GM12878 (cell line): ENCODE measurements at places on chromosomes 1 and 21. TPM values are rescaled to one million over a fixed set of nuclear protein-coding genes. Genes with fewer than 3 reads are reported as not detected.

DNA sequence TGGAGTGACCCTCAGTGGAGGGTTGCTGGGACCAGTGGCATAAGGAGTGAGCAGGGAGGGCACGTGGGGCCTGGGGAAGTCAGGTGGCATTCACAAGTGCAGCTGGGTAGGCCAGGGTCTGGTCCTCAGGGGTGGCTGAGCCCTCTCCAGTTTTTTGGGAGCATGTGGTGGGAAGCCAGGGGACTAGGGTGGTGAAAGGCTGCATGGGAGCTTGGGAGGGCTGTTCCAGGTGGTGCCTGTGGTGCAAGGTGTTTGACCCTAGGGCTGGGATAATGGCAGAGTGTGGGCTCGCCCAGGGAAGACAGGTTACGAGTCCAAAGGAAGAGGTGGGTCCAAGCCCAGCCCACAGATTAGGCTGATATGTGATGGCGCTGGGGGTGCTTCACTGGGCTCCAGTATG lies 30.5 kb downstream of the MAN1C1 start:
- DNase-seq: no peak

GRCh38 chr1:10117865-10118264 lies 85.1 kb downstream of the UBE4B start:
- DNase-seq: no peak

Gene SFN
- 0.82 and 0.94 TPM in 2 replicates for polyA plus RNA-seq

DNA sequence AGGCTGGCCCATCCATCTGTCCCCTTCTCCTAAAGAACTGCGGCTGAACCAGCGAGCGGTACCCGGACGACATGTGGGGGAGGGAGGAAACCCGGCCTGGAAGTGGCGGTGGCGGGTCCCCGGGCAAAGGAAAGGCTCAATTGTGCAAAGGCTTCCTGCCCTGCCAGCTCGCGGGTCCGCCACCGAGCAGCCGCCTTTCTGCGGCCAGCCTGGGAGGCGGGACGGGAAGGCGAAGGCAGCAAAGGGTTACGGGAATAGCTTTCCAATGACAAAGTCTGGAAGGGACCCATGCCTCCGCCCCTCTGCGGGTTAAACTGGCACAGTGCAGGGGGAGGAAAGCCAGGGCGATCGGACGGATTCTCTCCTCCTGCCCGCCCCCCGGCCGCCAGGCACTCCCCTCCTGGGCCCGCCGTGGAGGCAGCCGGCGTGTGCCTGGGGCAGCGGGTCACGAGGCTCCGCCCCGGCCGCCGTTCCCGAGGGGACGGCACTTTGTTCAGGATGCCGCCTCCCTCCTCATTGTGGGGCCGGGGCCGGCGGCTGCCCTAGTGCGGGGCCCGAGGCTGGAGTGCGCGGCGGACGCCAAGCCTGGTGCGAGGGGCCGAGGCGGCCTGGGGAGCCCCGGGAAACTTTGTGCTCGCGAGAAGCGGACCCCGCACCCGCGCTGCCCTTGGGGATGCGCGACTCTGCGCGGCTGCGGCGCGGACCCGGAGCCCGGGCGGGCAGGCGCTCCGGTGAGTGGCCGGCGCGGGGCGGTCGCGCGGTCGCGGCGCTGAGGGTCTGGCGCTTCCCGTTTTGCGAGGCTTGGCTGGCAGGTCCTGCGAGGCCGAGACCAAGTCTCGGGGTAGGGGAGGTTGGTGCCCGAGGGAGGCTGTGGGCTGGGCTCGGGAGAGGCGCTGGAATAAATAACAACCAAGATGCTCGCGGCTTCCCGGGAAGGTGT lies at the start of gene NAV1:
Gene NAV1 (plus strand): TSS at position 516 of the 940 bp plus-strand sequence. CDS start 83,758 bp downstream, outside the sequence.
- DNase-seq: no peak

Gene MANEAL
- 0.42 and 1.0 TPM in 2 replicates for polyA plus RNA-seq

GRCh38 chr1:243713470-243714186 lies 136.4 kb downstream of the AKT3 start:
- DNase-seq: no peak

DNA sequence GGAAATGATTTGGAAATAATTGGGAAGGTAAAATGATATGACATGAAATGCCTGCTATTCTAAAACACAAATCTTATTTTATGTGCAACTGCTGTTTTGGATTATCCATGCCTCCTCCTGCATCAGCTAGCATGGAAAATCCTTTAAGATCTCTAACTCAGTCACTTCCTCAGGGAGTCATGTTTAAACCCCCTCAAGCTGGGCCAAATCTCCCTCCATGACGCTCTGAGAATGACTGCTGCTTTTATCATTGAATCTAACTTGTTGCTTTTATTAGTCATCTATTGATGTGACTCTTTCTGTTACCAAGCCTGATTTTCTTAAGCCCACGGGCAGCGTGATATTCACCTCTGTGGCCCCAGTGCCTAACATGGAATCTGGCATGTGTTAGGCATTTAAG lies 324.8 kb downstream of the DISC1 start:
- DNase-seq: no peak

DNA sequence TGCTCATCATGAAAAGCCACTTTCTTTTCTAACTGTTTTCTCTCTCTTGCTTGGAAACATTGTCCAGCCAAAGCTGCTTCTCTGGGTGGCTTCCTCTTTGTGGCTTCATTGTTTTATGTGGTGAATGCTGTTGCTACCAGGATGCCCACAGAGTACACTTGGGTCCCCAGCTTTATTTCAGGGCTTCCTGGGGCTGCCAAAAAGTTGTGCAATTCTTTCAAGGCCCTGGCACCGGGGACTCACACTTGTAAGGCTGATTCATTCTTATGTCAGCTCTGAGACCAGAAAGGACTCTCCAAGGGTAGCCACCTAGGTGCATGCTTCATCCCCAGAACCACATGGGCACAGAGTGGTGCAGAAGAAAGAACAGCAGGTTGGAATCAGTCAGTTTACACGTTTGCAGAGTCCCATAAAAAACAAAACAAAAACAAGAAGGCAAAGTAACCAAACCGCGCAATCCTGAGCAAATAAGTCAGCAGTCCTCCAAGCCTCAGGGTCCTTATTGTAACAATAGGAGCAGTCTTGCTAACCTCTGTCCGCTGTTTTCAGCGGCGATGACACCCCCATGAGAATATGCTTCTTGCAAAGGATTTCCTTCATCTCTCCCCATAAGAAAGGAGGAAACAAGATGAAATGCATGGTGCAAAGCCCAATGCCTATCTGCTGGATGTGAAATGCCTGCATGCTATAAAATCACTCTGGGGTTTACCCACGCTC lies 89.9 kb upstream of the SSX2IP start:
- no peak for DNase-seq

DNA sequence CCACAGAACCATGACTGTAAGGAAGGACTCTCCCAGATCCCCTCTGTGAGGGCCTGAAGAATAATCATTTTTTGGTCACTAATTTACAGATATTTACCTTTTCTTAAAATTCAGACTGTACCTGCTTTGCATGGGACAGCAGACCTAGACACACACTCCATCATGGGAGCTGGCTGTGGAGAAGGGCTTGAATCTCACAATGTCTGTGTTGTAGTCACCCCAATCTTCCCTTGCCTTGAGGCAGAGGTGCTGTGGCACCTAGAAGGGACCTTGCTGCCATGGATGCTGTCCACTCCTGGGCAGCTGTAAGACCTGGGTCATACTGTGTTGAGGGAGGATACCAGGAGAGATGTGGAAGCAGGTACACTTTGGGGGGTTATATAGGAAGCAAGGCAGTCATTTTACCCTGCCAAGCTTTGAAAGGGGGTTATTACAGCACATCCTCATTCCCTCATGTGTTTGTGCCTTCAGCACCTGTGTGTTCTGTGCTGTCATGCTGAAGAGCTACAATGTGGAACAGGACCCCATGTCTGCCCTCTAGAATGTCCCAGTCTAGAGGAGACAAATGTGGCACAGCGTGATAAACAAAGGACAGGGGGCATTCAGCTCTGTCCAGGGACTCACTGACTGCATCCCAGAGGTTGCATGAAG lies 27.1 kb downstream of the TRAF5 start:
- DNase-seq: no peak

Gene LORICRIN
- 0.10 TPM in 1 of 2 replicates, not detected in the other for polyA plus RNA-seq

GRCh38 chr1:201455098-201455497 lies 13.9 kb downstream of the PHLDA3 start:
- no peak for DNase-seq

- DNase-seq: no peak
These were observed 76.4 kb upstream of the EDN2 start for GRCh38 chr1:41560931-41561330.

DNA sequence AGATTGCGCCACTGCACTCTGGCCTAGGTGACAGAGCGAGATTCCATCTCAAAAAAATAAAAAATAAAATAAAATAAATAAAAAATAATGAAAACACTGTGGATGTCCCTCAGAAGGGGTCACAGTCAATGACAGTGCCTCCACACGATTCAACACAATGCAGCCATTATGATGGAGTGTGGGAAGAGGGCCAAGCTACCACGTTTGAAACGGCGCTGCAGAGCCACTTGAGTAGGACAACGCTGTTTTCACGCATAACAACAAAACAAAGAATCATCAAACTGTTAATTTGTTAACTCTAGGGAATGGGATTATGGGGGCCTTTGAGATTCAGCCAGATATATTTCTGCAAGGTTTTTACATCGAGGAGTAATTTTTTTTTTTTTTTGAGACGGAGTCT lies 36.5 kb downstream of the NKAIN1 start:
- no peak for DNase-seq

Gene TBX15
- polyA plus RNA-seq: 0.61 and 0.78 TPM in 2 replicates

- no peak for DNase-seq
These were observed 44.3 kb downstream of the CDC14A start for GRCh38 chr1:100396651-100397050.

- DNase-seq: no peak
These were observed 36.4 kb downstream of the PALMD start for GRCh38 chr1:99682291-99682751.

- DNase-seq: no peak
These were observed 77.8 kb downstream of the DRAM2 start for GRCh38 chr1:111062081-111062480.

GRCh38 chr1:192442736-192443135 lies 125.9 kb downstream of the RGS21 start:
- DNase-seq: no peak

Gene DUSP12
- polyA plus RNA-seq: 42.5 and 44.6 TPM in 2 replicates

DNA sequence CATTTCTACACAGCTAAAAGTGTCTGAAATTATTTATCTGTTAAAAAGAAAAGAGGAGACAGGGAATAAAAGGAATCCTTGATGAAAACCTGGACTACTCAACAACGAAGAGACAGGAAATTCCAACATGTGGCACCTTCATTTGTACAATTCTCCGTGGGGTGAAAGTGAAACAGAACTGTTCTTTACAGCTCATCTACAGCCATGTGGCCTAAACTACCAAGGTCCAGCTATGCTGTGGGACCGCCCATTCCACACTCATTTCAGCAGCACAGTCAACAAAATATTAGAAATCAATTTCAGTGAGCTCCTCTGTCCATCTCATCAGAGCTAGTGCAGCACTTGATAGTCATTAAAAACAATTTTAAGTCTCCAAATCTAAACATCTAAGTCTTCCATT lies 44.0 kb downstream of the UBR4 start:
- no peak for DNase-seq

Gene CD48
- polyA plus RNA-seq: 302 and 313 TPM in 2 replicates

GRCh38 chr1:160108888-160109662 lies 6.5 kb upstream of the ATP1A2 start:
- DNase-seq: no peak

DNA sequence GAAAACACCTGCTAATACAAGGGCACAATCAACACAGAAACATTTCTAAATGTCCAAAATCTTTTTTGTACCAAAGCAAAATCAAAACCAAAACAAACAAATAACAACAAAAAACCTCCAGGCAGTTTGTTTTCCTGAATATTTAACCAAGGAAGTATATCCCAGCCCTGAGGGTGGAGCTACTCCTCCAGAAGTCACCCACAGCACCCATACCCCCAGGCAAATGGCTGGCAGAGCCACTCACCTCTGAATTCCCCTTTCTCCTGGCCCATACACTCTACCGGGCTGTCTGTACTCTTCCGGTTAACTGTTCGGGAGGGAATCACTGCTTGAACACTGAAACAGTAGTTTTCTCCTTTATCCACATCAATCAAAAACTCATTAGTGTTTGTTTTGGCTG lies 9.5 kb downstream of the F3 start:
- DNase-seq: no peak

DNA sequence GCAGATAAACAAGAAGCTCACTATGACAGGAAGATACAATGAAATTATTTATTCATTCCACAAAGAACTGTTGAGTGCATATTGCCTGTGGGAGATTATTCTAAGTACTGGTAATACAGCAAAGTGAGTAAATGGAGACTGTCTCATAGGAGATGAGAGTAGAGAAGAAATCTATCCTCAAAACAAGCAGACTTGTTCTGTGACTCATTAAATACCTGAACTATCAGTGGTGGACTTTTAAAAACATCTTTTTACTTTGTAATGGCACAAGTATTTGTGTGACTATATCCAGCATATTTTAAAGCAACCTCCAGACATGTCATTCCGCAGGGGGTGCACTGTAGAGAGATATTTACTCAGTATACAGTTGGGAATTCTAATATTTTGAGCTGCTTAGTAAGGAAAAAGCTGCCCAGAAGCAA lies 259.2 kb downstream of the FMN2 start:
- DNase-seq: no peak

DNA sequence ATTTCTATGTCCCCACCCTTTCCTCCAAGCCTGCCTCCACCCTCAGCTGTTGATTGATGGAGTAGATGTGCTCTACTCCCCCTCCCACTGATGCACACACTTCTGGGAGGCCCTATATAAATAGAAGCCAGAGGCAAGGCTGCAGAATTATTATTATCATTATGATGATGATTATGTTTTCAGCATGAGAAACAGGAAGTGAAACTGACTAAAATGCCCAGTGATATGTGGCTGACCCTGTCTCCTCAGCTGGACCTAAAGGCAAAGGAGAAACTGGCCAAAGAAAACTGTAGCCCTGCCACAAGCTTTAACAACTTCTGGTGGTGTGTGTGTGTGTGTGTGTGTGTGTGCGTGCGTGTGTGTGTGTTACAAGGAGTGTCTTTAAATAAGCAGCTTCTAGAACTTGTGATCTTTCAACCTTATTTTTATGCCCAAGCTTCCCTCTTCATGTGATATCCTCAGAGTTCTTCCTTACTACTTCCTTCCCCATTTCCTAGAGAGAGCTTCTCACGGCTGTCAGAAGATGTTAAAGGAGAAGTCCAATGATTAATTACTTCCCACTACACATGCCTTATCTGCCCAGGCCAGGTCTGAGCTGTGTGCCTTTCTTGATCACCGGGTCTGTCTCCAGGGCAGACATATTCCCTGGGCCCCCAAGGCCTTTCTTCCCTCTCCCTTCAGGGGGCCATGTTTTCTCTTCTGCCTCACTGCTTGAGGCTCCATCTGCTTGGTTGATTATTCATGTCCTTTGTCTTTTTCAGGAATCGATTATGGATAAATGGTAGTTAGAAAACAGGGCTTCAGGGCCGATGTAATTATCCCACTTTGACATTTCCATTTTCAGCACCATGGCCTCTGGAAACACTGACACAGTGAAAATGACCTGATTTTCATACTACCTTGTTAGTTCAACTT lies 11.6 kb upstream of the MAPKAPK2 start:
- DNase-seq: no peak

DNA sequence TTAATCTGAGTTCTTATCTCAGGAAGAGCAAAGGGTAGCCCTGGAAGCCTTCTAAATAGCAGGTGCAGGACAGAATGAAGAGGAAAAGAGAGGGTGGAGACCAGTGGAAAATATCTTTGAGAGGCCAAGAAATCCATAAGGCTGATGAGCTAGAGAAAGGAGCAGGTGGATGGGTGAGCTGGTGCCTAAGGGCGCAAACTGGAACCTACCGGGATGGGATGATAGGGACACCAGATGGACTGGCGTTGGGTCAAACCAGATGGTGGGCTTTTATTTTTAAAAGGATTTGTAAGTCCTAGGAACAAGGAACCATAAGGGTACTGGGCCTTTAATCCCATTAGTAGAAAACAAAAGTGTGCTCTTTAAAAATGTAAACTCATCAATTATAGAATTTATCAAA lies 59.7 kb downstream of the RGL1 start:
- DNase-seq: no peak

- no peak for DNase-seq
These were observed 20.3 kb downstream of the RHBG start for GRCh38 chr1:156389311-156389710.
